Left hindlimb (tissue), 1 donor: ENCODE measurements at places on chromosomes 7 and 10.
A peak's percentile ranks its signal among the peaks of the same experiment; 100 is the strongest.

DNA sequence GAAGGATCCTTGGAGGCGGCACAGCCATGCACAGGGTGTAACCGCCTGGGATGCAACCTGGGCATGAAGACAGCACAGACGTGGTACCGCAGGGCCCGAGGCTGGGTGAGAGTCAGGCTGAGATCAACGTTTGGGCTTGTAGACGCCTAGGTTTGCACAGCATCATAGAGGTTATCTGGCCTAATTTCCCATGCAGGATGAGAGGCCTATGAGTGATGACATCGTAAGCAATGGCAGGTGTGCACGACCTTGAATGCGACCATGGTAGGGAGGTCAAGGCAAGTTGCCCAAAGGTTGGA lies 7.5 kb downstream of the CALML3 start:
- DNase-seq: no peak

DNA sequence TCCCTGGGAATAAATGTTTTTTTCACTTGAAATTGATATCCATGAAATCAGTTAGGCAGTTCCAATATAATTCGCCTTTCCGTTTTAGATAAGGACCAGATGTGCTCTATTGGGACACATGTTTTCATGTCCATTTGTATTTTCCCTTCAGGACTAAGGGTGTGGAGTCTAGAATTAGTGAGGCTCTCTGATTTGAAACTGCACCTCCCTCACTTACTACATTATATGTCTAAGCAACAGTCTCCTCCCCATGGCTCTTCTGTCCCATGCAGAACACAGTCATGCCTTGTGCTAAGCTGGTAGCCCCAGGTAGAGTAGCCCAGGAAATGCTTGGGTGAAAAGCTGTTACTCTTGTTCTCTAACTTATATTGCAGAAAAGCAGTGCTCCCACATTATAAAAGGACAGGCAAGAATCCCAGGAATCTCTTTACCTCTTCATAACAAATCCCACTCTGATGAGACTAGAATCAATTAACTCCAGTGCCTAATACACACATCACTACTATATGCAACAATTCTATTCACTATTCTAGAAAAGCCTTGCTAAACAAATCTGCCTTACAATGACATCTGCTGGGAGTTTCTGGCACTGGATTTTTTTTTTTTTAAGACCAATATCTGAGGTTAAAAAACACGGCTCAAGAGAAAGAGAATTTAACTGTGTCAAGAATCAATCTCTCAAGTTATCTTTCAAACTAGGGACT lies 293.9 kb downstream of the SNX13 start:
- DNase-seq: no peak

DNA sequence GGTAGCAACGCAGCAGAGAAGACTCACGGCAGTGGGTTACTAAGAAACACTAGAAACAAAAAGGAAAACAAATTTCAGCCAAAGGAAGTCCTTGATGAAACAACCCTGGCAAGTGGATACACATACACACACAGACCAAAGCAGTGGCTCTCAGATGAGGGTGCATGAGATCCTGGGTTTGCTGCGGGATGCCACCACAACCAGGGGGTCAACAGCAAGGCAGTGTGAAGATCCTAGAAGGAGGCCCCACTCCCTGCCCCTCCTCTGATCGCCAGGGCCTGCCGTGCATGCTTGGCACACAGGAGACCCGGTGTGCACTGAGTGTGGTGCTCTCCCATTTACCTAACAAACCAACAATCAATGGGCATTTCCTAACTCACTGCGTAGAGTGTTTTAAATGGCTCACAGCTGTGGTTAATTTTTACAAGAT lies 252.3 kb upstream of the KLF14 start:
- no peak for DNase-seq

GRCh38 chr7:27435461-27435860 lies 192.9 kb downstream of the EVX1 start:
- no peak for DNase-seq

DNA sequence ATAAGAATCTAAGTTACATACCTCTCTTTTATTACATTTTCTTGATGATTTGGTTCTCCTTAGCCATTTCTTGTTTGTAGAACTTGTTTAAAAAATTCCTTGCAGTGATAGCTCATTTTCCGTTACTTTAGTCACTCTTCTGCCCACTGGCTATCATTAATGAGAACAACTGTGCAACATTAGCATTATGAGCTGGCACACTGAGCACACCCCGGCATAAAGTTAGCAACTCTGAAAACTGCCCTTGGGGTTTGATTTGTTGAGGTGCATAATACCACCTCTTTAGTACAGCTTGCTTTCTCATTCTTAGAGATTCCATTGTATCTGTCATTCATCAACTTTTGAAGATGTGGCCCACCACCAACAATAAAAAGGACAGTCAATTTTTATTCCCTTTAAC lies 87.6 kb upstream of the ADCY1 start:
- no peak for DNase-seq

GRCh38 chr10:116268976-116269375 lies 4.0 kb downstream of the GFRA1 start:
- DNase-seq: no peak

DNA sequence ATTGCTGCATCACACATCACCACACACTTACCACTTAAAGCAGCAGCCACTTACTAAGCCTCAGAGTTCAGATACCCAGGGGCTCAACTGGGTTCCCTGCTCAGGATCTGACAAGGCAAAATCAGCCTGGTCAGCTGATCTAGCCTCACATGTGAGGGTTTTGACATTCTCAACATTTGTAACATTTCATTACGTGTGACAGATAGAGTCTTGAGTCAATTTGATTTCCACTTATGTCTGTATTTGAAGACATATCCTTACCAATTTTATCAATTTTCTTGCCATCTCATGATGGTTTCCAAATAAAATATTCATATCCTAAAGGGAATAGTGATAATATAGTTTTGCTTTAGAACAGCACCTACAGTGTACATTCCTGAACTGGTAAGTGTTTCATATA lies 494.7 kb upstream of the PFKP start:
- DNase-seq: no peak

- no peak for DNase-seq
These were observed 4.6 kb downstream of the AZGP1 start for GRCh38 chr7:99971242-99971641.

- no peak for DNase-seq
These were observed 868.6 kb downstream of the GATA3 start for GRCh38 chr10:8923096-8923495.

GRCh38 chr10:72255977-72256729 lies 17.6 kb upstream of the DDIT4 start:
- no peak for DNase-seq

DNA sequence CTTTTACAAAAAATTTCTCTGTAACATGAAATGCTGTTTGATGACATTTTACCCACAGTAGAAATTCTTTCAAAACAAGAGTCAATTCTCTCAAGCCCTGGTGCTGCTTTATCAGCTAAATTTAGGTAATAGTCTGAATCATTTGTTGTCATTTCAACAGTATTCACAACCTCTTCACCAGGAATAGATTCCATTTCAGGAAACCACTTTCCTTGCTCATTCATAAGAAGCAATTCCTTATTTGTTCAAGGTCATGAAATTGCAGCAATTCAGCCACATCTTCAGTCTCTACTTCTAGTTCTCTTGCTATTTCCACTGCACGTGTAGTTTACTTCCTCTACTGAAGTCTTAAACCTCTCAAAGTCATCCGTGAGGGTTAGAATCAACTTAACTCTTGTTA lies 14.1 kb downstream of the STAG3 start:
- no peak for DNase-seq

GRCh38 chr7:88020953-88021665 lies 87.1 kb downstream of the ADAM22 start:
- no peak for DNase-seq

DNA sequence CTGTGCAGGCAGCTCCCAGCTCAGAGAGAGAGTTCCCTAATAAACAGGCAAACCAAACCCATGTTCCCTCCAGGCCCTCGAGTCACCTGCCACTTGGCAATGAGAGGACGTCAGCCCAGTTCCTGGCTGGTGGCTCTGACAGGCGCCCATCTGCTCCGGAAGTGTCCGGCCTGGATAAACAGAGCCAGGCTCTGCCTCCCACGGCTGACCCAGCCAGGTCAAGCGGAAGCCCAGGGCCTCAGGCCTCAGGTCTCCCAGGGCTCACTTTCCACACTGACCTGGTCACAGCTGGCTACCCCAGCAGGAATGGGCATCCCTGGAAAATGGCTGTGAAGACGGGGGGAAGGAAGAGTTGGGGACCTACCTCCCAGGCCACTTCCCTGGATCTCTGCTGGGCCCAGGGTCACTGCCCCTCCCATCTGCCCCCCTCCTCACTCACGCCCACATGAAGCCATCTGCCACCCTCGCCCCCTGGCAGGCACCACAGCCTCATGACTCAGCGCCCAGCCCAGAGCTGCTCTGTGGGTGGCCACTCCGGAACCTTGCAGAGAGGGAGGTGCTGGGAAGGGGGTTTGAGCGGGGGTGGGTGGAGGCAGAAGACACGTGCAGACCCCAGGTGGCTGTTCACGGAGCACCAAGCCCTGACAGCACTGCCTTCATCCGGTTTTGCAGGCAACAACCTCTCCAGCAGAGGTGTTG lies 37.4 kb upstream of the DUSP5 start:
- DNase-seq: no peak

- no peak for DNase-seq
These were observed 360.4 kb downstream of the PARD3 start for GRCh38 chr10:34454590-34455261.

DNA sequence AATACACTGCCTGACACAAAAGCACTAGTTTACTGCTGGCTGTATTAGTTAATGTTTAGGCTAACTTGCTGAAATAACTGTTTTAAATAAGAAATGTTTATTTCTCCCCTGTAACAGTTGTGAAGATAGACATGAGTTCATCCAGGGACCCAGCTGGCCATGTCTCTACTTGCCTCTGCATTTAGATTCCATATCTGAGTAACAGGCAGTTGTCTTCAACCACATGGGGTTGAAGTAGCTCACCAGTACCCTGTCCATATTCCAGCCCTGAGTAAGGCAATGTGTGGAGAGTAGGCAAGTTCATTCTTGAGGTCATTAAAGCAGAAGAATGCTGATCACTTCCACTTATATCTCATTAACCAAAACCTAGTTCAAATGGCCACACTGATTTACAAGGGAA lies 31.1 kb upstream of the RSBN1L start:
- DNase-seq: no peak

DNA sequence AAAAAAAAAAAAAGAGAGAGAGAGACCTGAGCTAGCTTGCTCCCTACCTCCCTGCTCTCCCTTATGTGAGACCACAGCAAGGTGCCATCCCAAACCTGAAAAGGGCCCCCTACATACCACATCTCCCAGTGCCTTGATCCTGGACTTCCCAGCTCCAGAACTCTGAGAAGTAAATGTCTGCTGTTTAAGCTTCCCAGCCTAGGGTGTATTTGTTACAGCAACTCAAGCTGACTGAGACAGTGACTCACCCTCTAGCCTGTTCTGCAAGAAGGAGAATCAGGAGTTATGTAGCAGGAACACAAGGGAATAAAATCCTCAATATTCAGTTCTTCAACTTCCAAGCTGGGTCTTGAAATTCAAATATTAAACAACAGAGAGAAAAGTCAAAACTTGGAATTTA lies 52.1 kb upstream of the TMEM72 start:
- no peak for DNase-seq

GRCh38 chr10:80405626-80406025 lies 2.7 kb upstream of the PRXL2A start:
- peak; percentile 39 for DNase-seq

GRCh38 chr10:98088186-98088971 lies 46.1 kb upstream of the R3HCC1L start:
- DNase-seq: no peak

GRCh38 chr10:110637558-110638053 lies 6.5 kb upstream of the RBM20 start:
- DNase-seq: no peak

- no peak for DNase-seq
These were observed 747.8 kb downstream of the GRID1 start for GRCh38 chr10:85618841-85619240.
